ENCODE measurements at places on chromosomes 16 and 17.
A peak's percentile ranks its signal among the peaks of the same experiment; 100 is the strongest.

- no peak for DNase-seq
Measured at GRCh38 chr17:68248199-68248825, 469 bp downstream of the AMZ2 start.

DNA sequence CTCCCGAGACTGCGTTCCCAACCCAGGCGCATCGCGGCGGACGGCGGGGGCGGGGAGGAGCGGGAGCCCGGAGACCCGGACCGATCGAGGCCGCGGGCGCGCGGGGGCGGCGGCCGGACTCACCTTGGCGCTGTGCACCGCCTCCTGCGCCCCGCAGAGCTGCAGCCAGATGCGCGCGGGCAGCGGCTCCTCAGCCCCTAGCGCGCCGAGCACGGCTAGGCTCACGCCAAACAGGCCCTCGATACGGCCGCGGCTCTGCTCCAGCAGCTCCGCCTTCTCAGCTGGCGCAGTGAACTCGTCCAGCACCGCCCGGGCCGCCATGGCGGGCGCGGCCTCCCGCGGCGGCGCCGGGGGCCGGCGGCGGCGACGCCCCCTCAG lies 339 bp downstream of the N4BP1 start:
- no peak for DNase-seq

- peak; percentile 4 for DNase-seq
Measured at GRCh38 chr17:37742762-37743611, 1.9 kb downstream of the HNF1B start.

GRCh38 chr17:52027620-52028295 lies 130.8 kb downstream of the CA10 start:
- DNase-seq = no peak

- DNase-seq = no peak
Measured at GRCh38 chr17:61847659-61848058, 15.7 kb downstream of the BRIP1 start.

DNA sequence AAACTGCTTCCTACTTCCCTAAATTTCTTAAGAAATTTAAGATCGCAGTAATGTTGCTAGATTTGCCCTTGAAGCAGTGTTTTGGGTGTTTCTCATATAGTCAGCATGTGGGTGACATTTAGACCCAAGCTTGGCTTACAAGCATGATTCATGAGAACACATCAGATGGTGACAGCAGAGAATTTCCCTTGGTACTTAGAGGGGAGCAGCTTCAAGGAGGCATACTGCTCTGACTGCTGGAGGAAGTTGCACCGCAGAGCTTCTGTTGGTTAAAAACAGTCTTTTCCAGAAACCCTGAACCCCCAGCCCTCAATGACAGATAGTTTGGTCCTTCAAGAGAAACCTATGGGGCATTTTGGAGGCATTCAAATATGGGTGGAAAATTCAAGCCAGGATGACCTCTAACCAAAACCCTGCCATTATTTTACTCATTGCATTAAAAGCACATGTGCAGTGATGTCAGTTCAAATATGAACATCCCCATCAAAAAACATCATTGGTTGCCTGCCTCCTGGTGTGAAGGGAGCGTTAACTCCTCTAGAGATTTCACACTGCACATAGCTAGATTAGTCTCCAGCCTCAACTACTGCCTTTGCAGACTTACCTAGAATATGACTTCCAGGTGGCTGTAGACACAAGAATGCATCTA lies 201.5 kb upstream of the CACNG5 start:
- DNase-seq = no peak

DNA sequence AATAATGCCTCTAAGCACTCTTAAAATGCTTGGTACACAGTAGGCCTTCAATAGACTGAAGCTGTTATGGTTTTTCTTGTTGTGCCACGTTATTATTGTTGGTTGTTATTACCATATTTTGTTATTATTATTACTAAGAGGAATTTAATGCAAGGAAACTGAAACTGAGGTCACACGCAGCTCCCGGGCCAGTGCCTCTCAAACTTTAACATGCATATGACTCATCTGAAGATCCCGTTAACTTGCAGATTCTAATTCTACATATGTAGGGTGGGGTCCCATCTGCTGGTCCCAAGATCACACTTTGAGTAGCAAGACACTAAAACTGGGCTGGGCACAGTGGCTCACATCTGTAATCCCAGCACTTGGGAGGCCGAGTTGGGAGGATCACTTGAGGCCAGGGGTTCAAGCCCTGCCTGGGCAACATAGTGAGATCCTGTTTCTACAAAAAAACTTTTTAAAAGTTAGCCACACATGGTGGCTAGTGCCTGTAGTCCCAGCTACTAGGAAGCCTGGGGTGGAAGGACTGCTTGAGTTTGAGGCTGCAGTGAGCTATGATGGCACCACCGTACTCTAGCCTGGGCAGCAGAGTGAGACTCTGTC lies 888 bp downstream of the ACSM5 start:
- DNase-seq = no peak

- DNase-seq = no peak
Measured at GRCh38 chr16:84155771-84156170, 10.7 kb downstream of the DNAAF1 start.

DNA sequence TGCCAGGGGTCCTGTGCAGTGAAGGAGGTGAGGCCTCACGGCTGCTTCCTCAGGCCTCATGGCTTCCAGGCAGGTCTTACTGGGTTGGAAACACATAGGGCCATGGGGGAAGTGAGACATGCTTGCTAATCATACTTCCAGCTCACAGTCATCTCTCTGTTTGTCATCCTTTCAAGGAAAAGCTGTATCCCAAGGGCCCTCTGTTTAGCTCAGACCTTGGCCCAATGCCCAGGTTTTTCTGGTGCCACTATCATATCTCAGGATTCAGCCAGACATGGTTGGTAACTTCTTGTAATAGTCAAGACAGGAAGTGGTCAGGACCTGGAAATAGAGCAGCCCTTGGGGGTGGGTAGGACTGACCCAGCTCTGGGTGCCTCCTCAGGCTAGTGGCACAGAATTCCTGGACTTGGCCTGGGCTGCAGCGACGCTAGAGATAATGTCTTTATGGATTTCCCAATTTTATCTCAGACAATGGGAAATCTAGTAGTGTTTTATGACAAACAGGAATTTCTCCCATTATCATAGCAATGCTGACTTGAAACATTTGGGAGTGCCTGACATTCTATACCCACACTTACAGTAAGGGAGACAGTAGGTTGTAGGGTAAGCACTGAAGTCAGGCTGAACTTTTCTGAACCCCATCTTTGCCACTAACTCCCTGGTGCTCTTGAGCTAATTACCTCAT lies 13.5 kb upstream of the ITGB3 start:
- no peak for DNase-seq

DNA sequence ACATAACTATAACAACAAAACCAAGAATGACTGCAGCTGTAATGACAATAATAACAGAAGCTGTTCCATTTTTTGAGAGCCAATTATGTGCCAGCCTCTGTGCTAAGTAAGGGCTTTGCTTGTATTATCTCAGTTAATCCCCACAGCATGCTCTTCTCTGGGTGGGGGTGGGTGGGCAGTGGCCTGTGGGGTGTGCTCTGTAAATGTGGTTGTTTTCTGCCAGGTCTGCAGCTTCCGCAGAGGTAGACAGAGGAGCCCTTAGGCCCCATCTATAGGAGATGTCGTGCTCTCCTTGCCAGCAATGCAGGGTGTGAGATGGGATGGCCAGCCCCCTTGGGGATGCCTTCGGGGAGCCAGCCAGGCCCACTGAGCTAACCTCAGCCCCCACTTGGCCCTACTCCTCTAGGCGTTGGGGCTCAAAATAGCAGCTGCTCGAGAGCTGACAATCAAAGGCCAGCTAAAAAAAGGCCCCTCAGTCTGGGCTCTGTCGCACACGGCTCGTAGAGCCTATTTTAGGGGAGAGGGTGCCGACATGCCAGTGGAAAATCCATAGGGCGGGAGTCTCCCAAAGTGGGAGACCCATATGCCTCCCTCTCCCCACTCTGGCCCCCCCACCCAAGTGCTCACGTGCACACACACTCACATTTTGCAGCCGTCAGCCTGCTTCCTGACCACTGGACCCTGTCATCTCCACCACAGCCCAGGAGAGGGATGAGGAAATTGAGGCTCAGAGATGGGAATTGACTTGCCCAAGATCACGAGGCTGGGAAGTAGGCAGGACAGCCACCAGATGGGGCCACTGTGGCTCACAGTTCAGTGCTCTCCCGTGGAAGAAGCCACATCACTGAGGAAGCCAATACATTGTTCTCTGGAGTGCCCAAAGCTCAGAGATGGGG lies 15.8 kb downstream of the CDH16 start:
- DNase-seq = no peak

DNA sequence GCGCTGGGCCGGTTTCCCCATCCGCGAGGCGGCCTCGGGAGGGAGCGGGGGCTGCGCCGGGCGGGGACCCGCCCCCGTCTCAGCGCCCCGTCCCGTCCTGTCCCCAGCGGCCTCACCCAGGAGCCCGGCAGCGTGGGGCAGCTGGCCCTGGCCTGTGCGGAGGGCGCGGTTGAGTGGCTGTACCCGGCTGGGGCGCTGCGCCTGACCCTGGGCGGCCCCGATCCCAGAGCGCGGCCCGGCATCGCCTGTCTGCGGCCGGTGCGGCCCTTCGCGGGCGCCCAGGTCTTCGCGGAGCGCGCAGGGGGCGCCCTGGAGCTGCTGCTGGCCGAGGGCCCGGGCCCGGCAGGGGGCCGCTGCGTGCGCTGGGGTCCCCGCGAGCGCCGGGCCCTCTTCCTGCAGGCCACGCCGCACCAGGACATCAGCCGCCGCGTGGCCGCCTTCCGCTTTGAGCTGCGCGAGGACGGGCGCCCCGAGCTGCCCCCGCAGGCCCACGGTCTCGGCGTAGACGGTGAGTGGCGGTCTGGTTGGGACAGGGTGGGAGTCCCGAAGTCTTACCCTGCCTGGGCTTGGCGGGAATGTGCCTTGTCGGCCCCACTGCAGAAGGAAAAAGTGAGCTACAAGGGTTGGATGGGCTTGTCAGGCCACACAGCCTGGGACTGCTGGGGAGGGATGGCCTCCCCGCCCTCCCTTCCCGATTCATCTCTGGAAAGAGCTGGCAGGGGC lies 720 bp downstream of the METRN start:
- no peak for DNase-seq

GRCh38 chr17:30332057-30332542 lies 1.8 kb downstream of the TMIGD1 start:
- DNase-seq = no peak

- DNase-seq = no peak
Measured at GRCh38 chr16:72996291-72997062, 51.5 kb downstream of the ZFHX3 start.

DNA sequence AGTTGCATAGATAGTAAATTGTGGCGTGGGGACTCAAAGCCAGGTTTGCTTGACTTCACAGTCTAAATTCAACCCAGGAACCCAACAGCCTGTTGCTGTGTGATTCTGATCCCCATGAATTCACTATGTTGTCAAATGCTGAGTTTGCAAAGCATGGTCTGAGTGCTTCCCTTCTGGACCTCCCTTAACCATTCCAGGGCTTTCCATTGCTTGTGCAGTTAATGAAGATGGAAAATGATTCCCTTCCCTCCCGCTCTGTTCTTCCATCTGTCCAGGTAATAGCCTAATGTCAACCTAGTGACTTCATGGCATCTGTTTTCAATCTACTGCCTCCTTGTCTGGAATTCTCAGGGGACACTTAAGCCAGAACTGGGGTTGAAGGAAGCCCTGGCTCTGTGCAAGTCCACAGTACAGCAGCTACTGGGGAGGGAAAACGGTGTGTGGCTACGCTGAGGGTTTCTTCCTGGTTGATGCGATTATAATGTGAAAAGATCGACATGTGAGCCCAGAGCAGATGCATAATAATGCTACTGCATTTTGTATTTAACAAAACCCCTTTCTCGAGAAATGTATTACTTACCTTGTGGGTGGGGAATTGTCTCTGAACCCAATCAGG lies 206.7 kb downstream of the CDH13 start:
- DNase-seq = no peak

DNA sequence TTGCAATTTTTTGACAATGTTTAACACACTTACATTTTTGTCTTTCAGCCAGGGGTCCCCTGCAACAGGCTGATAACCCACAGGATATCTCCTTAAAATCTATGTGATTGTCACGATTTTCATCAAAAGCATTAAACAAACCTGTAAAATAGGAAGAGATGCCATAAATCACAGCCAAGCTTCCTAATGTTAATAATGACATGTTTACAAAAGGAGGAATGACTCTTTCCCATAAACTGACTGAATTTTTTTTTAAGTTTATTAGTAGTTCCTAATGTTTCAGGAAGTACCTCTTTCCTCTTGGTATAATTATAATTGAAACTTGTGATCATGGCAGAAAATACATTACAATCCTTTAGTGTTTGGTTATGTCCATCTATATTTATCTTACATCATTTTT lies 119.6 kb downstream of the CA4 start:
- DNase-seq = no peak

GRCh38 chr17:73315471-73315870 lies 3.7 kb upstream of the CDC42EP4 start:
- no peak for DNase-seq

DNA sequence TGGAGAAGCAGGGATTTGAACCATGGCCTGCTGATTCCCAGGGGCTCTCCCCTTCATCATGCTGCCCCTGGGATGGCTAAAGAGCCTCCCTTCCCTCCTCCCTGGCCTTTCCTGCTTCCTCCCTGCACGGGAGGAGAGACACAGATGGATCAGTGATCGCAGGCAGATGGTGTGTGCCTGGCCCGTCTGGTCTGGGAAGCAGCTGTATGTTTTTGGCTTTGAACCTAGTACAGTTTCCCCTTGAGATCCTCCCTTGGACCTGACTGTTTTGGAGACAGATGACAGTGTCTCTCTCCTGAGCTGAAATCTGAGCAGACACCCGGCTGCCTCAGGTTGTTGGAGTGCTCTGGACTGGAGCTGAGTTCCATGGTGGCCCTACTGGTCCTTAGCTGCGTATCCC lies 29.0 kb upstream of the ATP2C2 start:
- no peak for DNase-seq

GRCh38 chr16:53071748-53072301 lies 17.0 kb downstream of the CHD9 start:
- no peak for DNase-seq

DNA sequence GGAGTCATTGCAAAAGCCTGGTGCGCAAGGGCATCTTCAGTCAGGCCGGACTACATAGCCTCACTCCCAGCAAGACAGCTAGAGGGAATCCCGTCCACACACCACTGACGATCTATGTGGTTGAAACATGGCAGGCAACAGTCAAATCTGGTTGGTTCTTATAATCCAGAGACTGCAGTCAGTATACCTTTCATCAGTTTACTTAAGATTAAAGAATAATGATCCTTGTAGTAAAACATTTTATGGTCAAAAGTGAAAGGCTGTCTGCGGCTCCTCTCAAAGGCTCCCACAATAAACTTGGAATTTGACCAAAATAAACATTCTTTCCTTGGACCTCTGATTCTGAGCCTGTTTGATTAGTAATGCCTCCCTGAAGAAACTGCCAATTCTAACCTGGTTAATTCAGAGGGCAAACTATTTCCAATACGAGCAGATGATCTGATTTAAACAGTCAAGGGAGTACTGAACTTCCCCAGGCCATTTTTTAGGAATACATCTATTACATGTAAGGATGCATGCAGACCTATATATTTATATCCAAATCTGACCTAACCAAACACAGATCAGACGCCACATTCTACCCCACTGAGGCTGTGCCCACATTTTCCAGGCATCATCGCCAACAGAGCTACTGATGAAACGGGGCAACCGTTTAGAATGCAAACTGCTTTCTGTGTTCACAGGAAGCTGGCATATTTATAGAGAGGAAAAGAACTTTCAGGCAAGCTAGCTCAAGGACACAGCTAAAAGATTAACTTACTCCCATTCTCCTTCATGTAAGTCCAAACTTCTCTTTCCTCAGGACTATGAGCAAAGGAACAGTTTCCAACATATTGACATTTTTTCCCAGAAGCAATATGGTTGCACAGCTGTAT lies 15.3 kb upstream of the TXNDC11 start:
- DNase-seq = no peak
